ENCODE measurements at places on chromosomes 6 and 20. TPM values are rescaled to one million over a fixed set of nuclear protein-coding genes. Genes with fewer than 3 reads are reported as not detected.

The PPP1R18 gene
- total RNA-seq = 141 TPM

The CPNE5 gene
- 18.1 TPM for total RNA-seq

The PGBD1 gene
- 4.5 TPM for total RNA-seq

The ADGRB3 gene
- total RNA-seq = 4.1 TPM

The CBLN4 gene
- total RNA-seq = not detected

The VGLL2 gene
- total RNA-seq = not detected

The SLCO4A1 gene
- total RNA-seq = 10.5 TPM

The WFDC12 gene
- total RNA-seq = not detected

The NHLRC1 gene
- 1.3 TPM for total RNA-seq

The EPPIN gene
- not detected for total RNA-seq

The PSORS1C2 gene
- total RNA-seq = not detected

The RAET1L gene
- total RNA-seq = not detected

The RGS17 gene
- not detected for total RNA-seq

The PEX6 gene
- 11.1 TPM for total RNA-seq

The AGER gene
- 32.9 TPM for total RNA-seq

The LHFPL5 gene
- not detected for total RNA-seq

The TFAP2D gene
- total RNA-seq = not detected

The STMND1 gene
- total RNA-seq = not detected

The GRM4 gene
- 0.11 TPM for total RNA-seq

The ATXN1 gene
- 77.4 TPM for total RNA-seq

The ESR1 gene
- 4.3 TPM for total RNA-seq

The PRR18 gene
- not detected for total RNA-seq

The NTSR1 gene
- total RNA-seq = 5.5 TPM

The AKAP7 gene
- 20.3 TPM for total RNA-seq

The DLK2 gene
- not detected for total RNA-seq

The RIPOR2 gene
- total RNA-seq = 147 TPM

The FAM50B gene
- total RNA-seq = 7.8 TPM

The LAMA5 gene
- total RNA-seq = 79.0 TPM

The GLP1R gene
- not detected for total RNA-seq

The NR2E1 gene
- total RNA-seq = not detected

The GUCA1A gene
- not detected for total RNA-seq

The CRYBG1 gene
- 31.1 TPM for total RNA-seq

The GPLD1 gene
- 2.5 TPM for total RNA-seq

The FAM209B gene
- total RNA-seq = 0.97 TPM

The TRDN gene
- not detected for total RNA-seq

The CYP24A1 gene
- total RNA-seq = not detected

The RNGTT gene
- total RNA-seq = 27.1 TPM

All from spleen (tissue), 13 donors.